ENCODE measurements at places on chromosomes 16 and 17.
A peak's percentile ranks its signal among the peaks of the same experiment; 100 is the strongest.

DNA sequence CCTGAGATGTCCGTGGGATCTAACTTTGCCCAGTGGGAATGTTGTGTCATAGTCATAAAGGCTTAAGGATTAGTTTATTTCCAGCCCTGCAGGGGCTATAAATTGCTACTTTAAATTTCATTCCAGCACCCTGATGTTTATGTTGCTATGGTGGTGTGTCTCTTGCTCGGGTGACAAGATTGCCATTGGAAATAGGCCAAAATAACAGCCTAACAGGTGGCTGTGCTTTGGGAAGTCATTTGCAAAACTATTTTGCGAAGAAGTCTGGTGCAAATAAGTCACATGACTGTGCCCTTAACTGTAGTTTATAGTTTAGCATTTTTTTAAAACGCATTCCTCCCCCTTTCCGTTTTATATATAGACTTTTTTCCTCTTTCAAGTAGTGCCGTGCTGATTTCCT is 23.1 kb downstream of the PITPNC1 start:
- no peak for DNase-seq

GRCh38 chr17:76530811-76531485 is 6.6 kb downstream of the CYGB start:
- DNase-seq: no peak

DNA sequence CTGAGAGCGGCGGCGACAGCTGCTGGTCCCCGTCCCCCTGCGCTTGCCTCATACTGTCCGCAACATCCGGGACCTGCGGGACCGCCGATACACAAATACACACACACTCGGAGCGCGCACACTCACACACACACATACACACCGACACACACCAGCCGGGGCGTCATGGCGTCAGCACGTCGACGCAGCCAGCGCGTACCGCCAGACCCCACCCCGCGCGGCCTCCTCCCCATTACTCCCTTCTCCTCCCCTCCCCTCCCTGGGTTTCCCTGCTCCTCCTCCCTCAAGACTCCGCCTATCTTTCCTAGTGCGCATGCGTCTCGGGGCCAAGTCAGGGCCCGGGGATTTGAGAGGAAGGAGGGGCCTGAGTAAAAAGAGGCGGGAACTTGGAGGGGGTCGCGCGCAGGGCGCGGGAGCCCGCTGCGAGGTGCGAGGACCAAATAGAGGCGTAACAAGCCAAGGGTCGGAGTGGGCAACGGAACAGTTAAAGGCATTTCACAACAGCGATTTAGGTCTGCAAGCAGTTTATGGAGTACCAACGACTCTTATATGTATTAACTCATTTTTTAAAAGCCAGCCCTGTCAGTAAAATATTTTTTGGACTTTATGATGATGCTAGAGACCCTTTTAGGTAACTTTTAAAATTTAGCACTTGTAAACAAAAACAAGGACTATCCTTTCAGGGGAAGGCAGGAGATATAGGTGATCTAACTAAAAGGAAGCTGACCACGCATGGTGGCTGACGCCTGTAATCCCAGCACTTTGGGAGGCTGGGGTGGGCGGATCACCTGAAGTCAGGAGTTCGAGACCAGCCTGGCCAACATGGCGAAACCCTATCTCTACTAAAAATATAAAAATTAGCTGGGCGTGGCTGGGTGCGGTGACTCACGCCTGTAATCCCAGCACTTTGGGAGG is at the start of gene SPOP:
SPOP (minus strand) TSS at position 165 of the 915 bp plus-strand sequence. CDS start 55,287 bp downstream, outside the sequence.
- peak; percentile 99 for DNase-seq

DNA sequence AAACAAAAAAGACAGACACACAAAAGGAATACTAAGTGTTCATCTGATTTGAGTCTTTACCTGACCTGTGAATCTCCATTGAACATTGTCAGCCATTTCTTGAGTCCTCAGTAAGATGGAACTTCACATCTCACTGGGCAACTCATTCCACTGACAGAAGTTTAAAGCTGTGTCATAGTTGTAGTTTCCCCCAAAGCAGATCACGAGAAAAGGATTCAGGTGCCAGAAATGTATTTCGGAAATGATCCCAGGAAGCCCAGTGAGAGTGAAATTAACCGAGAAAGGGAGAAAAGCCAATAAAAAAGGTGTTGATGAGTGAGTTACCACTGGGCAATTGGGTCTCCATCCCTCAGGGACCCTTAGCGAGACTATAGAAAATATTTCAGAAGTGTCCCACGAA is 6.5 kb downstream of the CHD9 start:
- DNase-seq: no peak

GRCh38 chr17:35167046-35167445 is 19.4 kb downstream of the UNC45B start:
- no peak for DNase-seq

DNA sequence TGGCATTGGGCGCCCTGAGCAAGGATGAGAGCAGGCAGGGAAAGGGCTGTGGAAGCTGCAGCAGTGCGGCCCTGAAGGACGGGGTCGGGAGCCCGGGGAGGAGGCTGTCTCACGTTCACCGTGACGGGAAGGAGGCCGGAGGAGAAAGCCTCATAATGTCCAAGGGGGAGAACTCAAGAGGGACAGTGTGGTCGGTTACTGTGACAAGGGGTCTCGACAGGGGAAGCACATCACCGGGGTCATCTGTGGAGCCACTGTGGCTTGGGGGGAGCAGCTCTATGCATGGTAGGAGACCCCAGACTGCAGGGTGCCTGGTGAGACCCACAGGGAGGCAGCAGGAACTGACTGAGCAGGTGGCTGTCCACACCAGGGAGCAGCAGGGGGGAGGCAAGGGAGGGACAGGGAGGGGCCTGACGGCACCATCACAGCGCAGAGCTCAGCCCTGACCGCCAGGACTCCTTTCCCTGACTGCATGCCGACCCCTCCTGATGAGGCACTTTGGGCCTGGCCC is 154.6 kb upstream of the CHMP6 start:
- no peak for DNase-seq

GRCh38 chr17:68106085-68106484 is 70.5 kb downstream of the KPNA2 start:
- DNase-seq: no peak
